ENCODE measurements at places on chromosomes 6 and 20. TPM values are rescaled to one million over a fixed set of nuclear protein-coding genes. Genes with fewer than 3 reads are reported as not detected.

GRCh38 chr20:10954137-10954840 lies 280.5 kb upstream of the JAG1 start:
- DNase-seq = no peak

GPLD1 gene
- total RNA-seq = 0.19 TPM

THBS2 gene
- not detected for total RNA-seq

C6orf118 gene
- not detected for total RNA-seq

ASXL1 gene
- 200 TPM for total RNA-seq

ULBP1 gene
- total RNA-seq = 0.28 TPM

DNA sequence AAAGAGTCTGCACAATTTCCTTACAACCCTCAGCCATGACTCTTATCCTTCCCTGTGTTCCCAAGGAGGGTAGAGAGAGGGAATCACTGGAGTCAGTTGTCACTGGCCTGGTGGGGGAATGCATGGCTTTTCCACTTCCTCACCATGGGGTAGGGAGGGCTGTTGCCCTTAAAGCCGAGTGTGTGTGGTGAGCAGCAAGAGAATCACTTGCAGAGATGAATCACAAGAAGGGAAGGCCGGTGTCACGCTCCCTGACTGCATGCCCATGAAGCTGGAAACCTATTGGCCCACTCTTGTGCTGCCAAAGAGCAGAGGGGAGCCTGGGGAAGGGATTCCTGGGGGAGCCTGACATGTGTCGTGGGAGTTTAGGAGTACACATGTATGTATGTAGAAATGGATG lies 18.1 kb upstream of the BMP6 start:
- no peak for DNase-seq

DNA sequence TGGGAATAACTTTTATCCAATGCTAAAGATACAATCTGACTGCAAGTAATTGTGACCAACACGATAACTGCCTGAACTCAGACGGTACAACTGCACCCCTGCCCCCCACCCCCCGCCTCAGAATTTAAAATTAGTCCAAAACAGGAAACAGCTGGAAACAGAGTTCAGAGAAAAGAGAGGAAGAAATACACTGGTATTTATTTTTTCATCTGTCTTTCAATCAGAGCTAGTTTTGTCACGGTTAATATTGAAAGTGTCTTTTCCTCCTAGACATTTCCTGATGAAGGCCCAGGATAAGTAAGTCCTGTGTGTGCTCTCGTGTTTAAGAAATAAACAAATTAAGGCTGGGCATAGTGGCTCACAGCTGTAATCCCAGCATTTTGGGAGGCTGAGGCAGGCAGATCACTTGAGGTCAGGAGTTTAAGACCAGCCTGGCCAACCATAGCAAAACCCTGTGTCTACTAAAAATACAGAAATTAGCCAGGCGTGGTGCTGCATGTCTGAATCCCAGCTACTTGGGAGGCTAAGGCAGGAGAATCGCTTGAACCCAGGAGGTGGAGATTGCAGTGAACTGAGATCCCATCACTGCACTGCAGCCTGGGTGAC lies 21.5 kb downstream of the ACSS1 start:
- DNase-seq = no peak

DDX43 gene
- 0.73 TPM for total RNA-seq

DNA sequence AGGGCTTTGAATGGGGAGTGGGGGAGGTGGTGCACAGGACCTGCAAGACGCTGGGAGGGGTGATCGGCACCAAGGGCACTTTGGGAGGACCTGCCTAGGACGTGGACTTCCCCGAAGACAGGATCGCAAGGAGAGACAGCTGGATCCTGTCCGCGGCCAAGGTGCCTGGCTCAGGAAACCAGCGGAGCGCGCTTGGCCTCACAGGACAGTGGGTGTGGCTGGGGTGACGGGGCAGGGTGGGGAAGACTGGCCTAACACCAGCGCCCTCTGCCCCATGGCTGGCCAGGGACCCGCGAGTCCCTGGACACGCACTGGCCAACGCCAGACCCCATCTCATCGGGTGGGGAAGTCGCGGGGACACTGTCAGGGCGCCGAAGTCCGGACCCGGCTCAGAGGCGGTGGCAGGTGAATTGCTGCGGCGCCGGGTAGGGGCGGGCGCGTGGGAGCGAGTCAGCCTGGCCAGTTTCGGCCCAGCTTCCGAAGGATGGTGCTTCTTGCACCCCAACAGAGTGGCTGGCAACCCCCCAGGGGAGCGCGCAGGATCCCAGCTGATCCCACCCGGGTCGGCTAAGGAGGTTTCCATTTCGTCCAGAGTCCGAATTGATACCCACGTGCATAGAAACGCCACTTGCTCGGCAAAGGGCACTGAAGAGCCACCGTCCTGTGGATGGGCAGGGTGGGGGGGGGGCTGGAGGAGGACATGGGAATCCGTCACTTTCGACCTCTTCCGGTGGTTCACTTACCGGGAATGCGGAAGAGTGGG lies 785 bp upstream of the THBD start:
- DNase-seq = no peak

GRCh38 chr6:101878554-101879276 lies 485.2 kb downstream of the GRIK2 start:
- DNase-seq = no peak
